Cardiac muscle cell (in vitro differentiated cells and primary cell): ENCODE measurements at places on chromosomes 1 and 21. TPM values are rescaled to one million over a fixed set of nuclear protein-coding genes. Genes with fewer than 3 reads are reported as not detected.

RCSD1 gene
- 317 and 386 TPM in 2 replicates for total RNA-seq

C1orf116 gene
- 0.21 TPM in 2 replicates for total RNA-seq

CRTC2 gene
- total RNA-seq = 11.9 and 17.9 TPM in 2 replicates

RHCE gene
- 1.8 and 2.1 TPM in 2 replicates for total RNA-seq

VASH2 gene
- total RNA-seq = 3.4 and 5.9 TPM in 2 replicates

CCDC30 gene
- total RNA-seq = 1.8 and 3.2 TPM in 2 replicates

DNA sequence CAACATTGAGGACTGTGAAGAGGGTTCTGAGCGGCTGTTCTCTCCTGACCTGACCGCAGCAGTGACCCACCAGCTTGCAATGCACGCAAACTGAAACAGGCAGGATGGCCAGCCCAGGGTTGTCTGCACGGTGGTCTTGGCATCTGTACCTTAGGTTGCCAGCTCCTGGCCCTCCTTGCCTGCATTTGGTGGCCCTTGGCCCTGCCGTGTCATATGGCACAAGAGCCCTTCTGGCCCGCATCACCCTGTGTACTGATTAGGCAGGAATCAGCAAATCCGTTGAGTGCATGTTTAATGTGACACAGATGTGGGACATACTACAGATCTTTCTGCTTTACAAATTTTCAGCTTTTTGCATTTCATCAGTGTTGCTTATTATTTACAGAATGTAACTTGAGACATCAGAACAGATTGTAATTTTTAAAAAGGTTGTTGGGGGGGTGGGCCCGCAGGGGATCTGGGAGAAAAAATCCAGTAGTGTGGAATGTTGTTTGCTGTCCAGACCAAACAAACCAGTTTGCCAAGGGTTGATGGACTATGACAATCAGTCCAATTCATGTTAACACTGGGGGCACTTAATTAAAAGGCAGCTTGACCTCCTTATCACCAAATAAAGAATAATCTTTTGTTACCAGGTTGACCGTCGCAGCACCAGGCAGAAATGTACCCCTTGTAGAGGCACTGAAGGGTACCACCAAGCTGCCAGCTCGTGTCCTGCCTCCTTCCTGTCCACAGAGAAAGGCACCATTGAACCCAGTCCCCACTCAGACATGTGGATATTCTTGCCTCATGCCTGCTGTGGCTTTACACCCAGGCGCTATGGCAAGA is 132.6 kb downstream of the DHRS3 start:
- DNase-seq = peak; percentile 30

DNA sequence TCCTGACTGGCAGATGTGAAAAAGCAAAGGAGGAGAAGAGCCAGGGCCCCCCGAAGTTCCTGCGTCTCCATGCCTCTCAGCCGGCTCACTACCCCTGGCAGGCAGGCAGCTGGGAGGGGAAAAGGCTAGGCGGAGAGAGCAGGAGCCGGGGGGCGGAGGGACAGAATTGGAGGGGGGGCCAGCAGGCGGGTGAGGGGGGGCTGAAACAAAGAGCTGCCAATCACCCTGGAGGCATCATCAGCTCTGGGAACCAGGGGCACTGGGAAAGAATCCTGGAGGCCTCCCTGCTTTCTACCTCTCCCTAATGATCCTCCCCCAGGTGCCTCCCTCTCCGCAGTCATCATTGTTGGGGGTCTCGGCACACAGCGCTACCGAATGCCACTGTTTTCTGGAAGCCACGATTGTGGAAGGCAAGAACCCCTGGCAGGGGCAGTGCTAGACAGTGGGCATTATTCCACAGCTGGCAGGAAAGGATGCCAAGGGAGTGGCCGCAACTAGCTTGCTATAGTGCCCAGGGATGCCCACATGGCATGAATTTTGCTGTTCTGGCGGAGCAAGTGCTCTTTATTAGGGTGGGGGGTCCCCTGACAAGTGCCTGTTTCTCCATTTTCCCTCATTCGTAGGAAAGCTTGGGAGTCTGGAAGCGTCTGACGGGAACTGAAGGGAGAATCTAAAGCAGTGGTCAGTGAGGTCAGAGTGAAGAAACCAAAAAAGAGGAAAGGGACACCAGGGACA is at the start of gene THBS3:
Gene THBS3 (minus strand): TSS at position 92 of the 735 bp plus-strand sequence. CDS start 21 bp downstream, at position 71.
- peak; percentile 50 for DNase-seq

DNA sequence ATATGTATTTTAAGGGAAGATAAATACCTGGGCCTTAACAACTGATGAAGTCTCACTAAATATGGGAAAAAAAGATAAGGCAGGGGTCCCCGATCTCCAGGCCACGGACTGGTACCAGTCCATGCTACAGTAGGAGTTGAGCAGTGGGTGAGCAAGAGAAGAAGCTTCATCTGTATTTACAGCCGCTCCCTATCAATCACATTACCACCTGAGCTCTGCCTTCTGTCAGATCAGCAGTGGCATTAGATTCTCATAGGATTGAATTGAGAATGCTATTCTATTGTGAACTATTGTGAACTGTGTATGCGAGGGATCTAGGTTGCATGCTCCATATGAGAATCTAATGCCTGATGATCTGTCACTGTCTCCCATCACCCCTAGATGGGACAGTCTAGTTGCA is 43.0 kb upstream of the PAXBP1 start:
- DNase-seq = no peak

GRCh38 chr1:198297281-198297680 is 140.5 kb downstream of the NEK7 start:
- no peak for DNase-seq

GRCh38 chr1:34655206-34655874 is 99.5 kb upstream of the GJB5 start:
- no peak for DNase-seq

DNA sequence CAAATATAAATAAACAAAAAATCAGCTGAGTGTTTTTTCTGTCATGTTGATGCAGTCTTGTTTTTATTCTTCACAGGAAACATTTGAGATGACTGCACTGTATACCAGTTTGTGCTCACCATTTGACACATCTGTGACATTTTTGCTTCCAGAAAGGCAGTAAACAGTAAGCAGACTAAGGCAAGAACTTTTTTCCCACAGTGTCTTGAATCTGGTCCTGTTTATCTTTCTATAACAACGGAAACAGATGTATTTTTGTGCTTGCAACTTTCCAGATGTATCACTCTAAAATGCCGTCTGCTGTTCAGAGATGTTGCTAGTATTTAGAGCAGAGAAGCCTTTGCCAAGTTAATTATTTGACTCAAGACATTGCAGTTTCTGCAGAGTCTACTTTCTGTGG is 105.5 kb downstream of the ZC3H11B start:
- DNase-seq = no peak

- no peak for DNase-seq
Measured at GRCh38 chr1:96364576-96364975, 357.0 kb upstream of the PTBP2 start.
